ENCODE measurements at places on chromosomes 1 and 21.

GRCh38 chr1:182890927-182891610, 51.9 kb downstream of the DHX9 start:
- no peak for DNase-seq

GRCh38 chr1:218482683-218483082, 137.5 kb downstream of the TGFB2 start:
- DNase-seq = no peak

GRCh38 chr1:51506537-51506936, 12.5 kb downstream of the EPS15 start:
- no peak for DNase-seq

- no peak for DNase-seq
Observed at GRCh38 chr1:14606632-14607031, 8.1 kb downstream of the KAZN start.

DNA sequence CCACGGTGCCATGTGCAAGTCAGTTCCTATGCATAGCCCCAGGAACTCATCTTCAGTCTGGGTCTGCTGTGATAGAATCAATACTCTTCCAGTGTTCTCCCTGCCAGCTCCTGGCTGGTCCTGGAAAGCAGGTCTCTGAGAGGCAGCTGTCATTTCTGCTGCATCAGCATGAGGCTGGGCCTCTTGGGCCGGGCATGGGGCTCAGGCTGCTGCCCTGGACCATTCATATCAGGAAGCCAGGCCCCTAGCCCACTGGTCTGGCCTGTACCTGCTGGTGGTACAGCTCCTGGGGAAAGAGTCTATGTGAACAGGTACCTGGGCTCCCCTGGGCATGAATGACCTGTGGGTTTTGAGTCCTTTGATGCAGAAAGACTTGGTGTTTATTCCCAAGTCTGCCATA, 173.6 kb upstream of the CSF3R start:
- DNase-seq = no peak

GRCh38 chr1:201270616-201271390, 12.5 kb upstream of the PKP1 start:
- DNase-seq = peak; percentile 16

GRCh38 chr21:15063081-15063813, 1.6 kb downstream of the NRIP1 start:
- peak; percentile 56 for DNase-seq

DNA sequence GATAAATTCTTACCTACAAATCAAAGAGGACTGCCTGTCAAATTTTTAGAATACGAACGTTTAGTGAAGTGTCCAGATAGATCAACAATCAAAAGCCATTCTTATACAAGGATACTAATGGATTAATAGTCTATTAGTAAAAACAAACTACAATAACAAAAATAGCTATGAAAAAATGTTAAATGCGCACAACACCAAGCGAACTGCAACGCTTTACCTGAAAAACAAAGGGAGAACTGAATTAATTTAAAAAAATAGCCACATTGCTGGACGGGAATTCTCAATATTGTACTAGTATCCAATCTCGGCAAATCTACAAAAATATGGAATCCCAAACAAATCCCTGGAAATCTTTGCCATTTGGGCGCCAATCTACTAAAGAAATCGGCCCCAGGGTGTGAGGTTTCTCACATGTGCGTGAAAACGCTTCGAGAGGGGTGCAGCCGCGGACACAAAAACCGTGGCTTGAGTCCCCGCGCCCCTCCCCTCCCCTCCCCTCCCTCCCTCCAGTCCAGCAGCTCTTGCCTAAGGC, 55.6 kb downstream of the TRAF5 start:
- no peak for DNase-seq

DNA sequence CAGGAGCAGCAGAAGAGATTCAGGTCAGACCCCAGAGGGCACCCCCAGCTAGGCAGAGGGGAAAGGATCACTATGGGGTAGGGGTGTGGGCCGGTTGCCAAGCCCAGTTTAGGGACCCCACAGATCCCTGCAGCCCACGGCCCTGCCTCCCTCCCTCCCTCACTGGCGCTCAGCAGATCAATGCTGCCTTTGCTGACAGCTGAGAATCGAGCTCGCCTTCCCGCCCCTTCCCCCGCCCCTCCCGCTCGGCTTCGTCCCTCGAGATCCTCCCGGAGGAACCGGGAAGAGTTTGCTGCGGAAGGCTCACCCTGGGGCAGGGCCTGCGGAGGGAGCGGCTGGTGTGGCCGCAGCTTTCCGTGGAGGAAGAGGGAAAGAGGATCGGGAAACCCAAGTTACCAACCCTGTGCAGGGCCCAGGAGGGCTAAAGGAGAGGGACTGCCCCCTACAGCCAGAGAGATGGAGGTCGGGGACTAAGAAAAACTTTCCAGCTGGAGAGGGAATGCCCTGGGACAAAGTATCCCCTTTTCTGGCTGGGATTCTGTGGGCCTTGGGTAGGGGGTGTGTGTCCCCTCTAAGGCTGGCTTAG, 1.1 kb upstream of the KCNQ4 start:
- DNase-seq = peak; percentile 83

Measured in NCI-H748 treated with DMSO at 0.1 percent for 48 hours (cell line).